NCI-H460 (cell line): ENCODE measurements at places on chromosomes 5 and 9.
A peak's percentile ranks its signal among the peaks of the same experiment; 100 is the strongest.

GRCh38 chr5:989961-990530, 18.6 kb upstream of the NKD2 start:
- DNase-seq, result no peak

GRCh38 chr9:125049212-125050049, 93.9 kb downstream of the SCAI start:
- DNase-seq, result no peak

GRCh38 chr5:167899490-167900070, 391.9 kb upstream of the WWC1 start:
- no peak for DNase-seq

- no peak for DNase-seq
These were observed 114.6 kb downstream of the MRPL36 start for GRCh38 chr5:1685066-1685465.

GRCh38 chr5:154764967-154765366, 9.8 kb downstream of the LARP1 start:
- DNase-seq, result no peak

- DNase-seq, result no peak
These were observed 64.7 kb downstream of the MEF2C start for GRCh38 chr5:88818296-88818695.

DNA sequence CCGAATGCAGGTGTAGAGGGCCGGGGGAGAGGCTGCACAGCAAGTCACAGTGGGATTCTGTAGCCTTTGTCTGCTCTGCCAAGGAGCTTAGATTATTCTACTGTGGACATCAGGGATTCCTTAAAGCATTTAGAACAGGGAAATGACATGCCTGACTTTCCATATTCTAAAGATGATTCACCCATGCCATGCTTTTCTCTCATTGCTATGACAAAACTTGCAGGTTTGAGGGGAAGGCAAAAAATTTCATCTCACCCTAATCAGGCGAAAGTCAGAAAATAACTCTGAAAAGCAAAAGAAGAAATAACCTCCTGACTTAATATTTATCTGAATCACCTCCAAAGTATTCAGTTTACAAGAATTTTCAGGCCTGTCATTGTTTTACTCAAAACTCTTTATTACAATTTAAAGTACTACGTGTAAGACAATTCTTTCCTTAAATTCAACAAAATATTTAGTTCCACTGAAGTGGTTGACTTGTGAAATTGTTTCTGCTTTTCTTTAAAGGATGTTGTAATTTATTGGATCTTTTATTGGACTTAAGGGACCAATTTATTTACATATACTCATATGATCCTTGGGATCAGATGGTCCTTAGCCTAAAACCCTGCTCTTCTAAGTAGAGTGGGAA, 30.0 kb upstream of the GAS1 start:
- DNase-seq, result no peak

- no peak for DNase-seq
These were observed 34.8 kb upstream of the SPOCK1 start for GRCh38 chr5:137533963-137534362.

DNA sequence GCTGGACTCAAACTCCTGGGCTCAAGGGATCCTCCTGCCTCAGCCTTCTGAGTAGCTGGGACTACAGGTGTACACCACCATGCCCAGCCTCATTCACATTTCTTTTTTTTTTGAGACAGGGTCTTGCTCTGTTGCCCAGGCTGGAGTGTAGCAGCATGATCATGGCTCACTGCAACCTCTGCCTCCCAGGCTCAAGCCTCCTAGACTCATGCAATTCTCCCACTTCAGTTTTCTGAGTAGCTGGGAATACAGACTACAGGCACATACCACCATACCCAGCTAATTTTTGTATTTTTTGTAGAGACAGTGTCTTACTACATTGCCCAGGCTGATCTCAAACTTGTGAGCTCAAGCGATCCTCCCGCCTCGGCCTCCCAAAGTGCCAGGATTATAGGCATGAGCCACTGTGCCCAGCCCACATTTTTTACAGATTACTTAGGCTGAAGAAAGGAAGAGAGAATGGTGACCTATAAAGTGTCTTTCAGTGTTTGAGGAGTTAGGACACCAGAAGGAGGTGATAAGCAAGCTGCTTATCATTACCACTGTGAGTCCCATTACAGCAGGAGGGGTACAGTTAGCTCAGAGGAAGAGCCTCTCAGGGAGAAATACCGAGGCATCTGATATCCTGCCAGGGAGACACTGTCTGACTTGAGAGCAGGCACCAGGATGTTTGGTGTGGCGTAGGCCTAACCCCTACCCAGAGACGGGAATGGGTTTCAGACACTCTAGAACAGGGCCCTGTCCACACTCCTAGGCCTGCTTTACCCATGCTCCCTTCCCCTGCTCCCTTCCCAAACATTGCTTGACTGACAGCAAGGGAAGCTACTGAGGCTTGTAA, 9.7 kb downstream of the FAXDC2 start:
- no peak for DNase-seq

GRCh38 chr5:39717176-39717897, 292.6 kb upstream of the DAB2 start:
- DNase-seq, result peak; percentile 15

DNA sequence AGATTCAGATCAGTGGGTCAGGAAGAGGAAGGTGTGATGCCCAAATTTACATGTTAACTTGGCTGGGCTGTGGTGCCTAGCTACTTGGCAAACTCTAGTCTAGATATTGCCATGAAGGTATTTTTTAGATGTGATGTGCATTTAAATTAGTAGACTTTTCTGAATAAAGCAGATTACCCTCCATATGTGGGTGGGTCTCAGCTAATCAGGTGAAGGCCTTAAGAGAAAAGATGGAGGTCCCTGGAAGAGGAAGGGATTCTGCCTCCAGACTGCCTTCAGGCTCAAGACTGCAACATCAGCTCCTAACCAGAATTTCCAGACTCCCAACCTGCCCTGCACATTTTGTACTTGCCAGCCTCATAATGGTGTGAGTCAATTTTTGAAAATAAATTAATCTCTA, 115.8 kb downstream of the CEMIP2 start:
- no peak for DNase-seq

DNA sequence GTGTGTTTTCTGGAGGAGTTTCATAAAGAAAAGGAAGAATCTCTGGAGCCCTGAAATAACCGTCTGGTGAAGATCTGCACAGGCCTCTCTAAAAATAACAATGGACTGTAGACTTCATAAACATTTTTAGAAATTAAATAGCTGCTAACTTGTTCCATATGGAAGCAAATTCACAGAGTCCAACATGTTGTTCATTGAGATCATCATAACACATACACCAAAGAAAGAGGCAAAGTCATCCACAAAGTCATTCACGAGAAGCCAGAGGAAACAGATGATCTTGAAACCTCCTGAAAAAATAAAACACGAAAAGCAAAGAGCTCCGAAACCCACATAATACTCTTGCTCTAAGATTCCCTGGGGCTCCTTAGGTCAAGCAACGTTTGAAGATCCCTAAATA, 347.8 kb downstream of the EFNA5 start:
- no peak for DNase-seq

GRCh38 chr5:131305138-131305689, 41.4 kb downstream of the CDC42SE2 start:
- DNase-seq, result no peak

GRCh38 chr5:97250113-97250512, 67.1 kb upstream of the RIOK2 start:
- DNase-seq, result no peak

DNA sequence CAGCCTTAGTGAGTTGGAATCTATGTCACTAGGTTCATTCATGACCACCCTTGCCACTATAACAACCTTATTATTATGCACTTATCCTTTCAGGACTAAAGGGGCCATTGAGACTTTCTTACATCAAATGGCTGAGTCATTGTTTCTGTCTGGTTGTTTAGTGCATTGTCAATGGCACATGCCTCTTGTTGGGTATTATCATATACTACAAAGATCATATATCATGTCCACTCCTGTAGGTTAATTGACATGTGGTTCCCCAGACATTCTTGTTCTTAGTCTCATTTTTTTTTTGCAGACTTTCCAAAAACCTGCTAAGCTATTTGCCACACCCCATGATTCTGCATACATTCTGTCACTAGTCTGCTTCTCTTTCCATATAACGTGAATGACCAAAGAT, 66.7 kb upstream of the PRDM9 start:
- DNase-seq, result no peak

DNA sequence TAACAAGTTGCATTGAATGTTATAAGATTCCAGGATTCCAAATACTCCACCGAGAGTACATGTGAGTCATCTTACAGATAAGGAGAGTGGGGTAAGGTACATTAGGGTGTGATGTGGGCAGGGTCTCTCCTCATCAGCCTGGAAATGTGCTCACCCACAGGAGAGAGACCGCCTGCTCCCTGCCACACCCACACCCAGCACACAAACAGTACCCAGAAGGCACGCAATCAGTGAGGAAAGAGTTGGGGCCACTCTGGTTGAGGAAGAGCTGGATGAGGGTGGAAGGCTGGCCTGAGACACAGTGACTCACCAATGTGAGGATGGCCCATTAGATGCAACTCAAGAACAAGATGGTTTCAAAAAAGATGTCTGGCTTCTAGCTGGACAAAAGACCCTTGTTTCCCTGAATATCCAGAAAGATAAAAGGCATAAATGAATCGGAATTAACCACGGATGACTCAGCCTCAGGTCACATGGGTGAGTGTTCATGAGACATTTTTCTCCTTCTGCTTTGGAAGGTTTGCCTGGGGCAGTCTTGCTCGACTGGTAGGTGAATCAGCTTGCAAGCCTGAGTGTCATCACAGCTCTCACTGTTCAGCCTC, 51.1 kb upstream of the LHFPL2 start:
- DNase-seq, result peak; percentile 43

GRCh38 chr9:25678147-25678666, at the start of gene TUSC1:
Gene TUSC1 (minus strand): TSS chr9:25678444. CDS start chr9:25678312, 132 bp downstream.
- DNase-seq, result peak; percentile 72

DNA sequence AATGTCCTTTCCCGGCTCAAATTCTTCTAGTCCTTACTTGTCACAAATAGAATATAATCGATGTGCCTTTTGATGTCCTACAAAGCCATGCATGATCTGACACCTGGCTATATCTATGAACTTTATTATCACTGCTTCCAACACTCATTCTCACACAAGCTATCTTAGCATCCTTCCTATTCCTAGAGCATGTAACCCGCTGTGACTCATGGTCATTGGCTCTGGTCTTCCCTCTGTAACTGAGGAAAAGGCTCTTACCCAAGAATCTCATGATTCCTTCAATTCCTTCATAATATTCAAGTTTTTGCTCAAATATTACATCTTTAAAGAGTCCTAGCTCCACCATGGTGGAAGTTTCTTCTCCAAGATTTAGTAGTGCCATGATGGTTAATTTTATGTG, 480.0 kb upstream of the PAPPA start:
- no peak for DNase-seq

DNA sequence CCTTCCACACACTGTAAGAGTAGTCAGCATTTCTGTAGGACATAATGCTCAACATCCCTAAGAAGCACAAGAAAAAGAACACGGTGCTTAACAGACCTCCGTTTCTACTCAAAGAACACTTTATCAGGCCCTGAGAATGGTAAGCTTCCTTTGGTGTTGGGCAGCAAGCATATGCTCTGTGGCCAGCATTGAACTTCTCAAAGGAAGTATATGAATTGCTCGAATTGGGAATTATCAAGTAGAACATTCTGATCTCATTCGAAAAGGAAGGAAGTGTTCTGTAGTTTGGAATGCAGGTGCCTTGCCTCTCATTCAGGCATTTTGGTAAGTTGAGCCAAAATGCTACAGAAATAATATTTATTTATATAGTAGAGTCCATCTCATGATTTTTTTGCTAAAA, 61.0 kb downstream of the C5 start:
- DNase-seq, result no peak

- no peak for DNase-seq
These were observed 17.4 kb downstream of the ERCC8 start for GRCh38 chr5:60927450-60927849.

- DNase-seq, result no peak
These were observed 21.5 kb downstream of the TRIP13 start for GRCh38 chr5:914174-914573.

DNA sequence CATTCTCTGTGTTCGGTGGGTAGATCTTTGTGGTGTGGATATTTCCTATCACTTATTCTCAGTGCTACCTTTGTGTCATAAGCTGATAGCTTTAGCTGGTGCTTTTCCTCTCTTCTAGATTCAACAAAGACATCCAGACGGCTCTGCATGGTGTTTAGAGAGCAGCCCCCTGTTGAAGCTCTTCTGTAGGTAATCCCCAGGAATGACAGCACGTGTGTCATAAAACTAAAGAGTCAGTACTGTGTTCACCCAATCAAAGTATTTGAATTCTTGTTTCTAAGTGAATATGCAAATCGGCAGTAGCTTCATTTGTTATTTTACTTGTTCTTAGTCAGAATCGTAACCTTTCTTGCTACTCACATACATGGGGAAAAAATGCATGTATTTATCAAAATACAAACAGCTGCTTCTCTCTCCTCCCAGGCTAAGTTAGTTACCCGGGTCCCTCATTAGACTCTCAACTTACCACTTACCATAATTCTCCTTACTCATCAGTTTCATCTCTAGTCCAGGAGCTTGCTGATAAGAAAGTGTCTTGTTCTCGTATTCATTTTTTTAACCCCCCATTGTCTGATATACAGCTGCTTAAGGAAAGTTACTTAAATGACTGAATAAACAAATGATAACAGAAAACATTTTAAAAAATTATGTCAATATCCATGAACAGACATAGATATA, 1696.0 kb upstream of the WWC1 start:
- DNase-seq, result no peak

DNA sequence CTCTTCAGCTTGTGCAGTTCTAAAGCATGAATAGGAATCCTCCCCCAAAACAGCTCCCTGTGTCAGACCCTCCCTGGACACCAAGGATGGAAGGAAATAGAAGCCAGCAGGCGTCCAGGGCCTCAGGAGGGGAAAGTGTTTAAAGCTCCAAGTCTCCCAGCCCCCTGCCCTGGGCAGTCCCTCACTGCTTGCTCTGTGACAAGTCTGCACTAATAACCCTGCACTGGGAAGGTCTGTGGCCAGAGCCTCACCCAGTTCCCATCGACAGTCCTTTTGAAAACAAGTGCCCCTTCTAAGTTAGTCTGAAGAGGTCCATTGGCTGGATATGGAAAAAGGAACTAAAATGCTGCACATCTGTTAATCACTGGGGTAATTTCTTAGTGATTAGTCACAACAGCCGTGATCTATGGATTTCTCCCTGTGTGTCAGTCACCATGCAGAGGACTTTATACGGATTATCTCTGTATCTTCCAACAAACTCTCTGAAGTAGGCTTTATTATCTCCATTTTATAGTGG, 195.3 kb downstream of the FBXL7 start:
- DNase-seq, result no peak

GRCh38 chr9:13470836-13471235, 191.3 kb upstream of the MPDZ start:
- DNase-seq, result no peak

DNA sequence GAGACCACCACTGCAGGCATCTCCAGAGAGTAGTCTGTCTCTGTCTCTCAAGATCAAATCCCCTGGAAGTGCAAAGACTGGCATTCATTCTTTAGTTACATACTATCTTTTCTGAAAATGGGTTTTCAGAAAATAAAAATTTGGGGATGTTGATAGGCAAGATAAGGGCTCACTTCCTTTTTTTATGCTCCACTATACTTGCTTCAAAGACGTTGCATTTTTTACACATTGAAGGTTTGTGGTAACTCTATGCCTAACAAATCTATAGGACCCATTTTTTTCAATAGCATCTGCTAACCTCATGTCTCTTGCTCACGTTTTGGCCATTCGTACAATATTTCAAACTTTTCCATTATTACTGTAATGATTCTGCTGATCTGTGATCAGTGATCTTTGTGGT, 37.0 kb downstream of the DMAC1 start:
- DNase-seq, result no peak
